ENCODE measurements at places on chromosomes 5 and 9.

- ATAC-seq: no peak
Measured at GRCh38 chr5:14779975-14780374, 91.6 kb downstream of the ANKH start.

- no peak for ATAC-seq
Measured at GRCh38 chr5:141507387-141508091, 18.7 kb downstream of the PCDHGC5 start.

- peak; percentile 44 for ATAC-seq
Measured at GRCh38 chr9:33676746-33677505, 118.4 kb upstream of the PRSS3 start.

GRCh38 chr9:124308606-124309491 is 51.1 kb downstream of the NEK6 start:
- peak; percentile 3 for ATAC-seq

DNA sequence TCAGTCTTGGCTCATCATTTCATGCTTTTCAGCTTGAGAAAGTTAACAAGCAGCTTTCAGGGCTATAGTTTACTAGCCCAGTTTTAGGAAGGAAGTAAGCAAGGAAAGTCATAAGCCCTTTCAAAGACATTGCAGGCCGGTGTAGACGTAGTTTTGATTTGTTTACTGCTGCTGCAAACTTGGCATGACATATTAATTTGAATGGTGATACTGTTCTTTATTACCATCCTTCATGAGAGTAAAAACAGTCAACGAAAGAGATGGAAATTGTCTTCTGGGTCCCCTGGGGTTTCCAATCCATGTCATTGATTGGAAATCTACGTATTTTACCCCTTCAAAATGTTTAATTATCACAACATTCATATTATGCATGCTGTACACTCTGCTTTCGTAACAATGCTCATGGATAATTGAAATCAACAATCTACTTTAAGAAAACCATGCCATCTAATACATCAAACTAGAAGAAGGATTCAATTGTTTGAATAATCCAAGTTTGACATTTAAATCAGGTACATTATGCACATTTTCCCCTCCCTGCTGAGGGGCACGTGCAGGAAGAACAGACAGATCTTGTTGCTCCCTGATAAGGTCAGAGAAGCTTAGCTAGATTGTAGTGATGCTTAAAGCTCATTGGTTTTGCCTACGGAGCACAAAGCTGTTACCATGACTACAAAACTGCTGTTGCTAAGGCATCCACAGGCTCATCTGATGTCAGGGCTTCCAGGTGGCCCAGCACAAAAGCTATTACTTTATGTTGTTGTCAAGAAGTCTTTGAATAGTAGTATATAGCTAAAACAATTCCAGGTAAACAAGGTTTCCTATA is 139.9 kb upstream of the PRLR start:
- no peak for ATAC-seq

- no peak for ATAC-seq
Measured at GRCh38 chr5:16800477-16800876, 135.6 kb downstream of the MYO10 start.

GRCh38 chr9:134059661-134060395 is 8.0 kb downstream of the BRD3 start:
- no peak for ATAC-seq

GRCh38 chr9:134136118-134136995 is 475 bp downstream of the WDR5 start:
- peak; percentile 4 for ATAC-seq

DNA sequence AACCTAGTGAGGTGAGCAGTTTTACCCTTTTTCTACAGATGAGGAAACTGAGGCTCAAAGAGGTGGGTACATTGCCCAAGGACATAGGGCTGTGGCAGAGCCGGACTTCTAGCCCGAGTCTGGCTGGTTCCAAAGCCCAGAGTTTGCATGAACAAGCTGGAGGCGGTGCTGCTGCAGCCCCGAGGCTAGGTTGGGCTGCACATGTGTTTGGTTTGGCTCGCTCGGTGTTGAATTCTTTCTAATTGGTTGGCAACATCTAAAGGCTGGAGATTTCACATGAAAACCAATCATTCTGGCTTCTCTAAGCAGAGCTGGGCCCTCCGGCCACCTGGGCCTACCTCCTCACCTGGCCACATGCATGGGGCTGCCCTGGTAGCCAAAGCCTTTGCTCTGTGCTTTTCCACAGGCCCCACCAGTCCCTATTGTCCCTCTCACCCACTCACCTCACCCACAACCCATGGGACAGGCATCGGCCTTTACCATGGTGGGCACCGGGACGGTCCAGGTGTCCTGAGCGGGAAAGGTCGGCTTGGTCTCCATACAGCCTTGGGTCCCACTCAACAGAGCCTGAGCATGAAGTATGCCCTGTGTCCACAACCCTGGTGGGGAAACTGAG is 262.3 kb downstream of the NSG2 start:
- ATAC-seq: no peak

DNA sequence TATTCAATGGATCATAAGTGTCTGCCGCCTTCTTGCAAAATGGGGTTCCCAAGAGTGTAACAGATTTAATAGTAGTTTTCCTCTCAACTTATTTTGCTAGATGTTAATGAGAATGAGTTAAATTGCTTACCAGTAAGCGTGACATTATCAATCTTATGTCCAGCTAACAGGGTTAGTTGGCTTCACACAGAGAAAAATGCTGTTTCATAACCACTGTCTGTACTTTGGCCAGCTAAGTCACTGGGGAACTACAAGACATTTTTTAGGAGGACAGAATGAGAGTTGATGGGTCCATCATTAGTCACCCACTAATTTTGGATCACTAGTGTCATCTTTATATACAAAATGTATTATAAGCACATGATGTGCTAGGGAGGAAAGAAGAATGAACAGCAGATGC is 1.4 kb downstream of the CDC37L1 start:
- ATAC-seq: no peak

- ATAC-seq: no peak
Measured at GRCh38 chr5:95973793-95974325, 12.2 kb upstream of the ELL2 start.

DNA sequence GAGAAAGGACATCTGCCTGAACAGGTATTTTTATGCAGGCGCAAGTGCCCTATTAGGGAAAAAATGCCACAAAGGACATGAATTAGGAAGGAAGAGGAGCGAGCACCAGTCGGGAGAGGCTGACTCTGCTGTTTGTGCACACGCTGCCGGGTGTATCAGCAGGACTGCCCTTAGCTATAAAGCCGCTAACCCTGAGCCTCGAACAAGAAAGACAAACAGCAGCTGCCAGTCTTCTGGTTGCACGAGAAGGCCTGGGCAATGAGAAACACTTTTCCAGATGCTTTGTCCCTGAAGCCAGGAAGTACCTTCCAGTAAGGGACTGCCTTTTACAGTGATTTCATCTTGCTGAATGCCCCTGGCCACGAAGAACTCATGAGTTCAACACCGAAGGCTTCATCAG is 12.6 kb downstream of the QSOX2 start:
- ATAC-seq: no peak

DNA sequence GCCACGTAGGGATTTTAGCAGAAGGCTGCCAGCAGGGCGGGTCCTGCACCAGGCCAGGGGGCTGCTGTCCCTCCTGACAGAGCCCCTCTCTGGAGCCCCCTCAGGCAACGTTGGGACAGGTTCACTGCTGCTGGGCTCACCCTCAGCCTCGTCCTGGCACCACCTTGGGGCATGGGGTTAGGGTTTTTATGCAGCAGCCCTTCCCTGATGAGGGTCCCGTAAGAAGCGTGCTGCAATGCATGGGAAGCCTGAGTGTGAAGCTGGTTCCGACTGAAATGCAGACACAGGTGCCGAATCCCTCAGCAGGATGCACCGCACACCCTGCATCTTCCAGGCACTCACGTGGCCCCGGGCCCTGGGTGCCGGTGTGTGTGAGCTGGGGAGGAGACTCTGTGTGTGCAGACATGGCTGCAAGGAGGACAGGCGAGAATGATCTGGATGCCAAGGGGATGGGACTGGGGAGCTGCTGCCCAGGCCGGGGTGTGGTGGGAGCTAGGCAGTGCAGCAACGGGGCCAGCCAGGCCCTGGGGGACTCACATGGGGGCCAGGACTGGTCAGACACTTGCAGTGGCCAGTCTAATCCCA is 27.1 kb downstream of the ZDHHC11B start:
- ATAC-seq: no peak
